ENCODE measurements at places on chromosomes 1 and 21.
A peak's percentile ranks its signal among the peaks of the same experiment; 100 is the strongest.

- no peak for DNase-seq
These were observed 3.4 kb upstream of the KRTAP10-5 start for GRCh38 chr21:44583800-44584147.

DNA sequence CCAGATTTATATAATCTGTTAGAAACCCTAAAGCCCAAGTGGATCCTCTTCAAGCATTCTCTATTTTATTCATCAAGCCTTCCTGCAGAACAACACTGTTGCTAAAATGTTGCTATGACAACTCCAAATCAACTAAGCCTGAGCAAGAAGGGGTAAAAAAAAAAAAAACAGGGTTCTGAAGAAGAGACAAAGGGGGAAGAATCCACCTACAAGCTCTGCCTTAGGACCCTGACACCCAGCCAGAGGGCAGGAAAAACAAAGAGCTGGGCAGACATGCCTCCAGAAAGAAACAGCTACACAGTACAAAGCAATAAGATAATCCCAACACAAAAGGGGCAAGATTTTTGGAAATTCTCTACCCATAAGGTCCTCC is 1.3 kb downstream of the USF1 start:
- no peak for DNase-seq

GRCh38 chr1:208709981-208710380 is 465.8 kb upstream of the PLXNA2 start:
- no peak for DNase-seq

GRCh38 chr1:20478057-20478635 is 7.9 kb downstream of the CAMK2N1 start:
- no peak for DNase-seq

DNA sequence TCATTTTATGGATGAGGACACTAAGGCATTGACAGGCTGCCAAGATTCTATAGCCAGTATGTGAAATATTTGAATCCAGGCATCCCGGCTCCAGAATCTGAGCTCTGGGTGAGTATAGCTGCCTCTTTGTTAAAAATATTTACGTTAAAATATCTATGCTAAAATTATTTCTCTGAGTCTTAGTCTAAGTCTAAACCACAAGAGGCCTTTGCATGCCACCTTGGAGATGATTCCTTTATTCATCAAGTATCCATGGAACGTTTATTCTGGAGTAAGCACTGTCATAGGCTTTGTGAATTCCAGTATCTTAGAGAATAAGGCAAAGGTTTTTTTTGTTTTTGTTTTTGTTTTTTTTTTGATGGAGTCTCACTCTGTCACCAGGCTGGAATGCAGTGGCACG is 116.4 kb downstream of the GREM2 start:
- DNase-seq: no peak

DNA sequence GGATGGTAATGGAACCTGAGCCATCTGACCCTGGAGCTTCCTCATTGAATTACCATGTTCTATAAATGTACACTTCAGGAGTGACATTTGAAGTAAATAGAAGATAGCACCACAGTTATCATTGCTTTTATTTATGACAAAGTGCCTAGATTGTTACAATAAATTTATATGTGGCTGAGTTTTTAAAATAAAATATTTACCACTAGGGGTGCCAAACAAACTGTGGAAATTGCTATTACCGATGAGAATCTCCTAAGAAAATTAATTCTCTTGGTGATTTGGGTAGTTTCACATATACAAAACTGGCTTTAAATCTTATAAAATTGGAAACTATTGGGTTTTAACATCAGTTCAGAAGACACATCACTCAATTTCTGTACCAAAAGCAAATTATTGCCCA is 1.4 kb upstream of the TNR start:
- DNase-seq: no peak

DNA sequence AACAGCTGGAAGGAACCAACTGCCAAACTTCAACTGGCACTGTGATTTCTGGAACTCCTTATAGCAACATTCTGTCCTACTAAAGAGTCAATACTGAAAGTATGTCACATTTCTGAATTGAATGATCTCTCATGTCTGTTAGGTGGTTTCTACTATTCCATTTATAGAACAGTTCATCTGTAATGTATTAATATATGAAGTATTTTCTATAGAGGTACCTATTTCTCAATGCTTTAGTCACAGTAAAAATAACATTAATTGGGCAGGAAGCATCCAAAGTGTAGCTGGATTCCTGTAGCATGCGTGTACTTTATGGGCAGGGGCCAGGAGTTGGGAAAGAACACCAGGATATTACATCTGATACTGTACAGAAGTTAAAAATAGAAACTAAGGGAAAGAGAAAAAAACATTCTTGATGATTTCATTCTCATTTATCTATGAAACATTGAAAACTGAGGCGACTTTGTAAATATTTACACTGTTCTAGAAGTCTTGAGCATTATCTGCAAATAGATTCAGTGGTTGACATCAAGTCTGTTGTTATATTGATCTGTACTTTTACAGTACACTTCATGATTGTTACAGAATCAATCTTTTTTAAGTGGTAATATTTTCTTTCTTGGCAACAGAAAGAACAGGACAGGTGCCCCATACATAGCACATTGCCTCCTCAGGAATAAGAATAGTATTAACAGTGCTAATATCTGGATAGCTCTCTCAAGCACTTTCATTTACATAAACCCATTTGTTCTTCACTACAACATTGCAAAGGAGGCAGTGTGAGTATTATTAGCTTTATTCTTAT is 6.2 kb upstream of the ZNF281 start:
- DNase-seq: peak; percentile 75

GRCh38 chr1:10819198-10819901 is 22.9 kb upstream of the CASZ1 start:
- no peak for DNase-seq

- no peak for DNase-seq
These were observed 31.4 kb downstream of the GNG12 start for GRCh38 chr1:67801903-67802302.

- DNase-seq: no peak
These were observed 37.5 kb downstream of the LGR6 start for GRCh38 chr1:202230939-202231645.

- no peak for DNase-seq
These were observed 8.8 kb upstream of the ANGPTL7 start for GRCh38 chr1:11180342-11180744.

DNA sequence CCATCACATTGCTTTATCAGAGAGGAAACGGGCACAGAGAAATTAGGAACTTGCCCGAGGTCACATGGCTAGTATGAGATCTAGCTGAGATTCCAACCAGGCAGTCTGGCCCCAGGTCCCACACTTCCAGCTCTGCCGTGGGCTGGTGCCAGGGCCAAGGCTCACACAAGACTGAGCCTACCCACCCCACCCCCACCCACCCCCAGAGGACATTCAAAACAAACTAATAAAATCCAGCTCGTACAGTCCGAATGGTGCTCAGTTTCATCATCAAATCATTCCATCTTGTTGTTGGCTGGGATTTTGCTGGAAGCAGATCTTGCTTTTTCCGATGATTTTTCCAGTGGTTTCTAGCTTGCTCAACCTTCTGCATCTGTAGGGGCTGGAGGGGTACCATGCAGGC is 27.9 kb downstream of the MATN1 start:
- no peak for DNase-seq

- no peak for DNase-seq
These were observed 95.0 kb upstream of the COL6A1 start for GRCh38 chr21:45886610-45887026.

DNA sequence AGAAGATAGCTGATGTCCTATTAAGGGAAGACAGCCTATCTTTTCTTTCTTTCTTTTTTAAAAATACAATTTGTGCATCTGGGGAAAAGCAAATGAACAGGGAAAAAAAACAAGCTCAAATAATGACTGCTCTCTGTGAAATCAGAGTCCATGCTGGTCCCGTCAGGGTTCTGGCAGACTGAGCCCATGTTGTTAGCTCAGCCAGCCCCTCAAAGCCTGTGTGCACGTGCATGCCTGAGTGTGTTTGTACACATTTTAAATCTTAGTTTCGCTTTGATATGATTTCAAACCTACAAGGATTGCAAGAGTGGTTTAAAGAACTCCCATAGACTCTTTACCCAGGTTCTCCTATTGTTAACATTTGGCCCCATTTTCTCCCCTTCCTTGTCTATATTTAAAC is 231.8 kb upstream of the GREM2 start:
- DNase-seq: no peak

DNA sequence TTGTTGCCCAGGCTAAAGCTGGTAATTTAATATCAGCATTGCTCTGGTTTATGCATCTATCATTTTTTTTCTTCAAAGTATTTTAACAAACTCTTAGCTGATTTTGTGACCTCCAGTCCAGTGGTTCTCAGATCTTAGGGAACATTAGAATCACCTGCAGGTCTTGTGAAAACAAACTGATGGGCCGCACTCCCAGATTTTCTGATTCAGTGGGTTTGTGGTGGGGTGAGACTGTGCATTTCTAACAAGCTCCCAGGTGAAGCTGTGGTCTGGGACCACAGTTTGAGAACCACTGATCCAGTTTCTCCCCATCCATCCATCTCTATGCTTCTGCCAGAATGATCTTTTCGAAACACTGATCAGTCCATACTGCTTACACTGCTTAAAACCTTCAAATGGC is 305.7 kb upstream of the USP24 start:
- no peak for DNase-seq

DNA sequence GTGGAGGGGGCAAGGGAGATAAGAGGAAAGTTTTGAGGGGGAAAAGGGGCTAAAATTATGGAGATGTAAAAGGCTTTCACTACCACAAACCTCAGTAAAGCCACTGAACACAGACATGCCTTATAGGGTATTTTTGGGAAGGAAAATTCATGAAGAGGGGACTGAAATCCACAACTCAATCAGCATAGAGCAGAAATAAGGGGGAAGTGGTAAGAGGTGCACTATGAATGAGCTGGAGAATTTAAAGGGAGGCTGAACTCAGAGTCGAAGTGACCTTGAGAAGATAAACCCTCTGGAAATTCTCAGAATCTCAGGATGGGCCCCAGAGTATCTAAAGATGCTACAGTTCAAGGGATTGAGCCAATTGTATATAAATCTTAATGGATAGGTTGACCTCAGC is 15.3 kb downstream of the RHEX start:
- no peak for DNase-seq

DNA sequence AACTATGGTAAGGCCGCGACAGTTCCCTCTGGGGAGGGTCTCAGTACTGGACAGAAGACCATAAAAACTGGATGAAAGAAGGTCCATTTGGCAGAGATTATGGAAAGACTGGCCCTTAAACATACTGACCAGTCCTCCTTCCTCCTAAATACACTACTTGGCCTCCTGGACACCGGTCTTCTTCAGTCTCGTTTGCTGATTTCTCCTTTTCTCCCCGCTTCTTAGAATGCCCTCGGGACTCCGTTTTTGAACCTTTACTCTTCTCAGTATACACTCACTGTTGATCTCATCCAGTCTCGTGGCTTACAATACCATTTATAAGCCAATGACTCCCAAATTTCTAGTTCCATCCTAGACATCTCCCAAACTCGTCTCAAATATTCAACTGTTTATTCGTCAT is 694 bp upstream of the MRPL9 start:
- DNase-seq: no peak

DNA sequence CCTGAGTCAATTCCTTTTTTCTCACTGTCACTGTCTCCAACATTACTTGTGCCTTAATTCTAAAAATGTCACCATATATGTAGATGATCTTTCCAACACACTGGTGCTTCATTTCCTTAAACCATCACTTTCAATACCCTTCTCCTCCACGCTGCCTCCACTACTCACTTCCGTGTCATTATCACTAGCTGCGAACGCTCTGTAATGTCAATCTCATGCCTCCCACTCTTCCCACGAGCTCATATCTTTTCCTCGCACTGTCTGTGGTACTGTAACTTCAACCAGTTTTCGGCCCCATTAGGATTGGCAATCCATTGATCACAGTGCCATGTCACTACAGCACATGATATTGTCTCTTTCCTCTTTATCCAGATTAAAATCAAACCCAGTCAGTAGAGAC is 61.6 kb downstream of the PLD5 start:
- no peak for DNase-seq

- no peak for DNase-seq
These were observed 1.2 kb downstream of the ZNF692 start for GRCh38 chr1:248857749-248858095.

All from omental fat pad (tissue), 4 donors.